ENCODE measurements at places on chromosomes 12 and 14.
A peak's percentile ranks its signal among the peaks of the same experiment; 100 is the strongest.

DNA sequence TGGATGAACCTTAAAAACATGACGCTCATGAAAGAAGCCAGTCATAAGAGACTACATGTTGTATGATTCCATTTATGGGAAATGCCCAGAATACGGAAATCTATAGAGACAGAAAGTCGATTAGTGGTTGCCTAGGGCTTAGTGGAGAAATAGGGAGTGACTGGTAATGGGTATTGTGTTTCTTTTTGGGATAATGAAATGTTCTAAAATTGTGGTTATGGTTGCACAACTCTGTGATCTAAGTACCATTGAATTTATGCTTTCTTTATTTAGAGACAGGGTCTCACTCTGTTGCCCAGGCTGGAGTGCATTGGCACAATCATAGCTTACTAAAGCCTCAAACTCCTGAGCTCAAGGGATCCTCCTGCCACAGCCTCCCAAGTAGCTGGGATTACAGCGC lies 8.0 kb downstream of the RBMS2 start:
- DNase-seq: no peak

- DNase-seq: no peak
These were observed 184.2 kb upstream of the FOXN3 start for GRCh38 chr14:89600950-89601826.

- DNase-seq: no peak
These were observed 175.8 kb upstream of the HMGA2 start for GRCh38 chr12:65648461-65648860.

DNA sequence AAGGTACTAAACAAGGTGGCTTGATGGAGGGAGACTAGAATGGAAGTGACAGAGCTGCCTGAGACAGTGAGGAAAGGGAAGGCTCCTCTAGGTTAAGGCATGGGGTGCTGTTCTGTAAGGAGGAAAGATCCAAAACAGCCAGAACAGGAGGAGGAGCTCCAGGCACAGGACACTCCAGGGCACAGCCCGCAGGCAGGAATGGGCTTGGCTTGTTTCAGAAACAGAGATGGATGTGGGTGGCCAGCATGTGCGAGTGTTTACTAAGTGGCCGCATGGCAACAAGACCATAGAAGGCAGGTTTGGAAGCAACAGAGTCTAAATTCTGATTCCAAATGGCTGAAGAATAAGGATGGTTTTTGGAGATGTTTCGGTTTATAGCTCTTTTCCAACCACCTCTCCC lies 889.1 kb downstream of the AACS start:
- DNase-seq: no peak

DNA sequence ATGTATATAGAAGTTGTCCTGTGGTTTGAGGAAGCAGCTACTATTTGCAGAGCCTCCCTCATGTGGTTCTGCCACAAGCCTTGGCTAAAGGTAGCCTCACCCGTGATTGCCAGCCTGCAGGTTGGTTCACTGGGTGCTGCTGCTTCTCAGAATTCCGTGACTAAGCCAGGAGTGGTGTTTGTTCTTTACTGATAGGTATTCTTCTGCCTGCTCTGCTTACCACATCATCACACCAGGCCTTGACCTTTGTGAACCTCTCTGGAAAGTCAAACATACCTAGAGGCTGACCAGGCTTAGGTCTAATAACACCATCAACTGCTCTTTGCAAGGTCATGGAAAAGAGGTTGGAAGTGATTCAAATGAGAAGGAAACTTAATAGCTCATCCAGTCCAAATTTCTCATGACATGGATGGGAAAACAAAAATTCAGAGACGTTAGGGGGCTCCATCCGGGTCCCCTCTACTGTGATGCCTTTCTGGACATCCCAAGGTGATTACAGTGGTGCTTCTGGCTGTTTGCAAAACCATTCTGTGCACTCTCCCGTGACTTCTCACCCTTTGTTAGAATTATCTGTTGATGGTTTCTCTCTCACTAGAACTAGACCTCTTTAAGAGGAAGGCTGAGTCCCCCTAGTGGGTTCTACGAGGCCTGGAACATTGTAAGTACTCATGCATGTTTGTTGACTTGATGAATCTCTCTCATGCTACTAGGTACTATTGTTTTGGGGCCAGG lies 8.5 kb upstream of the SOCS2 start:
- no peak for DNase-seq

- no peak for DNase-seq
These were observed 67.8 kb upstream of the LTA4H start for GRCh38 chr12:96103067-96103644.

GRCh38 chr12:39441963-39442830 lies 723 bp downstream of the KIF21A start:
- peak; percentile 55 for DNase-seq

DNA sequence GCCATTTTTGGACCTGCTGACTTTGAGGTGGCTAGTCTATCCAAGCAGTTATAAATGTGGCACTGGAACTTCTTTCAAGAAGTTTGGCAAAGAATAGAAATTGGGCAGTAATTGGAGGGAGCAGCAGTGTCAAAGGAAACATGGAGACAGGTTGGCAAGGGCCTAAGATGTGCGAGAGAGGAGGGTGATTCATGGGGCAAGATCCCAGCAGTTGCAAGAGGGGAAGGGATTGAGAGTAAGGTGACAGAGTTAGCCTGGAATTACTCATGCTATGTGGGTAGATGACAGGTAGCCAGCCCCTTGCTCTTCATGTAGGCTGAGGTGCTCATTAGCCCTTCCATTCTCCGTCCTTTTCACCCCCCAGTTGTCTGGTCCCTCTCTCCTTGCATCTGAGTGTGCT lies 42.2 kb downstream of the FBXL14 start:
- DNase-seq: no peak

GRCh38 chr12:54394281-54394719 lies 9.8 kb upstream of the ZNF385A start:
- peak; percentile 82 for DNase-seq

GRCh38 chr14:29165431-29165830 lies 398.8 kb downstream of the FOXG1 start:
- no peak for DNase-seq

DNA sequence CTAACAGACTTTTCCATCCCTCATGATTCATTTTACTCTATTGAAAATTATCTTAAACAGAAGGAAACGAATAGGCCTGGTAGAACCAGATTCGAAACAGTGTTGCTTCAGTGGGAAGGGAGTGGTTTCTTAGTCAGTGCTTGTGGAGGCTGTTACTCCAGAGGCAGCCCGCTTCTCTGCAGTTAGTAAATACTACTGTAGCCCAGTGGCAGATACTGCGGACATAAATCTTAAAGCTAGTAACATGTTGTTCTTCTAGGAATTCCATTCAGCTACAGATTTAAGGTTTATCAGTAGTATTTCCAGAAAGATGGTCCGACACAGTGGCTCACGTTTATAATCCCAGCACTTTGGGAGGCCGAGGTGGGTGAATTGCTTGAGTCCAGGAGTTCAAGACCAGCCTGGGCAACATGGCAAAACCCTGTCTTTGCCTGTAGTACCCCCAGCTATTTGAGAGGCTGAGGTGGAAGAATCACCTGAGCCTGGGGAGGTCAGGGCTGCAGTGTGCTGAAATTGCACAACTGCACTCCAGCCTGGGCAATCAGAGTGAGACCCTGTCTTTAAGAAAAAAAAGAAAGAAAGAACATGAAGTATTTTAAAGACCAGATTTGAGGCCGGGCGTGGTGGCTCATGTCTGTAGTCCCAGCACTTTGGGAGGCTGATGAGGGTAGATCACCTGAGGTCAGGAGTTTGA lies 45.9 kb downstream of the DIP2B start:
- DNase-seq: no peak

DNA sequence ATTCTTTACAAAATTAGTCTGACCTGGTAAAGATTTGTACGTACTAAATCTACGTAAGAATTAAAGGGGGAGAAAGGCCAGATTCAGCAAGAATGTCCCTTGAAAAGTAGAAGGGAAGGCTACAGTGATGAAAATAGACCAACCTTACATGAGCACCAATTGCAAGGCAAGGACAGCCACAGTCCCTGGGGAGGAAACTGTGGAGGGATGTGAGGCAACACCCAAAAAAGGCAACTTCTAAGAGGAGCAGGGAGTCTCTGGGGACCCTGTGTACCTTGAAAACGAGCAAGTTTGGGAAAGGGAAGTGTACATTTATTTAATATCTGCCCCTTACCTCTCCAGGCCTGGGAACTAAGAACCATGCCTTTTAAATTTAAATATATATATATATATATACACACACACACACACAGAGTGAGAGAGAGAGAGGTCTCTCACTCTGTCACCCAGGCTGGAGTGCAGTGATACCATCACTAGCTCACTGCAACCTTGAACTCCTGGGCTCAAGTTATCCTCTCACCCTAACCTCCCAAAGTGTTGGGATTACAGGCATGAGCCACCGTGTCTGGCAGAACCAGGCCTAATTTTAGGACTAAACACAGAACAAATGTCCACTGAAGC lies 56.4 kb downstream of the TMCC3 start:
- DNase-seq: no peak

- DNase-seq: no peak
These were observed 121.9 kb downstream of the PIK3C2G start for GRCh38 chr12:18383203-18383602.
